H7 (cell line): ENCODE measurements at places on chromosomes 7 and 10. TPM values are rescaled to one million over a fixed set of nuclear protein-coding genes. Genes with fewer than 3 reads are reported as not detected.

DGKI gene
- total RNA-seq, result 0.04 and 0.14 TPM in 2 replicates

NT5C2 gene
- total RNA-seq, result 40.4 and 44.6 TPM in 2 replicates

OPN4 gene
- total RNA-seq, result not detected in 2 replicates

UTF1 gene
- 8.8 and 13.4 TPM in 2 replicates for total RNA-seq

NPTX2 gene
- 19.7 and 34.8 TPM in 2 replicates for total RNA-seq

PLXDC2 gene
- 21.9 and 27.5 TPM in 2 replicates for total RNA-seq

GPRIN2 gene
- 4.3 and 4.7 TPM in 2 replicates for total RNA-seq

CRHR2 gene
- total RNA-seq, result not detected in 2 replicates

TMEM130 gene
- total RNA-seq, result 0.24 and 0.37 TPM in 2 replicates

GARIN1A gene
- not detected in 2 replicates for total RNA-seq

MYH16 gene
- not detected in 2 replicates for total RNA-seq

PAX4 gene
- 0.07 TPM in 1 of 2 replicates, not detected in the other for total RNA-seq

GAD2 gene
- total RNA-seq, result 1.8 and 2.7 TPM in 2 replicates

PHKG1 gene
- total RNA-seq, result 0.14 and 0.59 TPM in 2 replicates

ZP3 gene
- total RNA-seq, result 5.3 and 6.9 TPM in 2 replicates

FRMPD2 gene
- total RNA-seq, result not detected in 2 replicates

CD36 gene
- under 0.01 TPM in 1 of 2 replicates, not detected in the other for total RNA-seq

CTAGE8 gene
- total RNA-seq, result not detected in 2 replicates
